ACHN (cell line): ENCODE measurements at places on chromosomes 12 and 14.

GRCh38 chr14:75991753-75992152 is 6.2 kb downstream of the IFT43 start:
- no peak for DNase-seq

DNA sequence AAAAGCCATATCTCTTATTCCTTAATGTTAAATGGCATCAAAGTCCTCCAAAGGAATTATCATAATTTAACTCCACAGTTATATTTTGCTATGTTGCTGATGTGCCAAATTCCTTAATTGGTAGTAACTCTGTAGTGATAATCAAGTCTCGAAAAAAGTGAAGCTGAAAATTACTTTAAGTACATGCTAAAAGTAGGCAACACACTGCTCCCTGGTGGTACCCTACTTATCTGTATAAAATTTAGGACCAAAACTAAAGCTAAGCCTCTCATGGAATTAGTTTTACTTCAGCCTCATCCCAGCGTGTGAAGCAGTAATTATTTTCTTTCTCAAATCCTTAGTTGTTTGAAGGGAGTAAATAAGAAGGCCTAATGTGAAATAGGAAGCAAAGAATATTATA is 132.8 kb downstream of the TTLL5 start:
- DNase-seq, result peak; percentile 6

- no peak for DNase-seq
Measured at GRCh38 chr12:12087693-12088034, 16.9 kb downstream of the BCL2L14 start.

GRCh38 chr12:4769073-4769472 is 48.9 kb downstream of the GALNT8 start:
- DNase-seq, result no peak

- no peak for DNase-seq
Measured at GRCh38 chr12:64931981-64932380, 107.5 kb downstream of the TBC1D30 start.

DNA sequence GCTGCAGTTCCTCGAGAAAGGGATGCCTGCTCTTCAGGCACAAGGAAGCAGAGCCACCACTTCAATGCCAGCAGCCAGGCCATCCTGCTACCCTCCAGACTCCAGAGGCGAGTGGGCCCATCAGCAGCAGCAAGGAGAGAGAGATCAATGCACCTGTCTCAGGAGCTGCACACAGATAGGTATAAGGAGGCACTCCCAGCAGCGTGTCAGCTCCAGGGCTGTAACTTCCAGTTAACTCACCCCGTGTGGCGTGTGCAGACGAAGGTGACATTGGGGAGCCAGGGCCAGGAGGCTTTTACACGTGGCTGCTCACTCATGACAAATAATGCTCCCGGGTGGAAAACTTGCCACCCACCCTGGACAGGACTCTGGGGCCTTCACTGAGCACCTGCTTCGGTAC is 24.2 kb downstream of the GALNT16 start:
- DNase-seq, result no peak

- peak; percentile 73 for DNase-seq
Measured at GRCh38 chr12:58346032-58346632, 404.8 kb downstream of the ATP23 start.

GRCh38 chr12:46160101-46160980 is 108.5 kb downstream of the SLC38A1 start:
- DNase-seq, result peak; percentile 98

DNA sequence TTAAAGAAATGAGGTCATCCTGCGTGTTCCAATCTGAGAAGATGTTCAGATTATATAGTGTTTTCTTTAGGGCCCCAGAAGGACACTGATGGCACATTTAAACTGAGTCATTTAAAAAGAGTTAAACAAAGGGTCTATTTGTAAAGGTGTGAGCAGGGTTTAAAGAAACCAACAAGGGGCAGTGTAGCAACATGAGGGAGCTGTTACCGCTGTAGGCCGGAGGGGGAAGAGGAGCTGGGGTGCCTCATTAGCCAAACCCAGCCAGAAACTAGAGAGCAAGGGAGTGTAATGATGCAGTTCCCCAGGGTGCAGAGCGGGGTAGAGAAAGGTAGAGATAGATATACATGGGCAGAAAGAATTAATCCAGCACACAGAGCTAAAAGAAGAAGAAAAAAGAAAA is 160.4 kb downstream of the TBX5 start:
- no peak for DNase-seq

DNA sequence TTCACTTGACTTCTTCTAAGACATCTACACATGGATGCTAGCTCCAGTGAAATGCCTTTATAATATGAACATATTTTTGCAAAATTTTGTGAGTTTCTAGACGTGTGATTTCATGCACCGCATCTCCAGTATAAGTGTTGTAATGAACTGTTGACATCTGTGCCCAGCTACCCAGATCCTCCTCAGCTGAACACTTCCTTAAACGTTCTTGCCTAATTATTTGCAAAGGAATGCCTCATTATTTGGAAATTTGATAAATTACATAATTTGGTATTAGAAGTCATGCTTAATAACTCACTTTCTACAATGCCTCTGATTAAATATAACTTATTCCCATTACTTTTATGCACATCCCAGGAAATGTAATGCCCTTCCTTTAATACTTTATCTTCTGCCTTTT is 14.0 kb downstream of the OR11G2 start:
- no peak for DNase-seq

GRCh38 chr14:44700694-44701093 is 193.6 kb upstream of the FSCB start:
- DNase-seq, result no peak

DNA sequence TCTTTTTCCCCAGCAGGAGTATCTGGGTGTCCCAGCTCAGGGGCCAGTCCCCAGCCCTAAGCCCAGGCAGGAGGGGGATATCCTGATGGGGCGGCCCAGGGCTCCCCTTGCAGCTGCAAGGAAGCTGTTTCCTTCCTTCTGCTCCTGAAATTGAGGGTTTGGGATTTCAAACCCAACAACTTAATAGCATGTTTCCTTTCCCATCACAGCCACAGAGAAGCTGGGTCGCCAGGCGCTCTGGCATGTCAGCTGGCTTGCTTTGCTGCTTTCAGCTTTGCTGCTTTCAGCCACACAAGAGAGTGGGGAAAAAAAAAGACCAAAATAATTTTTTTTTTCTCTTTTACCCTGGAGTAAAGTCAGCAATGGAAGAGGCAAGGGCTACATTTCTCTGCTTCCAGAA is 30.0 kb downstream of the HVCN1 start:
- no peak for DNase-seq
